Stimulated activated naive CD4-positive, alpha-beta T cell (primary cell): ENCODE measurements at places on chromosomes 12 and 14.

DNA sequence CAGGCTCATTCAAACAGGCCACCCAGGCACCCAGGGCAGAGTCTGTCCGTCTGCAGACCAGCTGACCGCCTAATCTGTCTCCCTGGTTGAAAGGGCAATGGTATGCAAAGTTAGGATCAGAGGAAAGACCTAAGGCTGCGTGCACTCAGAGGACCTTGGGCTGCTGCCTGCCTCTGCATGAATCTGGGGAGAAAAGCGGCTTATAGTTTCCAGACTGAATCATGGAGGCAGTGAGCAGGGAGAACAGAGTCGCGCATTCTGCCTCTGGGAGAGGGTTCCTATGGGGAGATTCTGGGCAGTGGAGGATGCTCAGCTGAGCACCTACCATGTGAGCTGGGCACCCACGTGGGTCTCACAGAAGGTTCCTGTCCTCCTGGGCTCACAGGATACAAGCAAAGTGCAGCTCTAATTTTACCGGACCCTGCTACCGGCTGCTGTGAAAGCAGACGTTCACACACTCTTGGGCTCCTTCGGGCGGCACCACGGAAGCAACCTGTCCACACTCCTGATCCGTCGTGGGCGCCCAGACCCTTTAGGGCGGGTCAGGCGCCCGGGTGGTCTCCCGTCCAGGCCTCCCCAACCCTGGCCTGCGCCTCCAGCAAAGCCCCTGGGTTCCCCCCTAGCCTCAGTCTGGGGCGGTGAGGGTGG, 772 bp downstream of the SCARB1 start:
- DNase-seq, result no peak

DNA sequence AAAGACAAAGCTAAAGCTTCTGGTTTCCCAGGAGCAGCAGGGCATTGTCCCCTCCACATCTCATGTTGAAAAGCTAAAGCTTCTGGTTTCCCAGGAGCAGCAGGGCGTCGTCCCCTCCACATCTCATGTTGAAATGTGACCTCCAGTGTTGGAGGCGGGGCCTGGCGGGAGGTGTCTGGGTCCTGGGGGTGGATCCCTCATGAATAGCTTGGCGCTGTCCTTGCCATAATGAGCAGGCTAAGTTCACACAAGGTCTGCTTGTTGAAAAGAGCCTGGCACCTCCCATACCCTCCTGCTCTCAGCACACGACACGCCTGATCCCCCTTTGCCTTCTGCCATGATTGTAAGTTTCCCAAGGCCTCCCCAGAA, 123.7 kb downstream of the PIWIL1 start:
- no peak for DNase-seq

GRCh38 chr12:80045594-80045993, 53.7 kb upstream of the OTOGL start:
- DNase-seq, result no peak

DNA sequence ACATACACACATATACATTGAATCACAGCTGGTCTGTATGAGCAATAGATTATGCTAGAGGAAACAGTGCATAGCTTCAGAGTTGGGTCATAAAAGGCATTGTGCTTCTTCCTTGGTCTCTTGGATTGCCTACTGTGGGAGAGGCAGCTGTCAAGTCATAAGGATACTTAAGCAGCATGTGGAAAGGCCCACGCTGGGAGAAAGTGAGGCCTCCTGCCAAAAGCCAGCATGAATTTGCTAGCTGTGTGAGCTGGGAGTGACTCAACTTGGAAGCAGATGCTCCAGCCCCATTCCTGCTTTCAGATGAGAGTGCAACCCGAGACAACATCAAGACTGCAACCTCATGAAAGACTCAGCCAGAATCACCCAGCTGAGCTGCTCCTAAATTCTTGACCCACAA, 311.9 kb upstream of the TBX3 start:
- DNase-seq, result no peak

GRCh38 chr12:54412348-54412747, 6.7 kb downstream of the ITGA5 start:
- DNase-seq, result no peak

- no peak for DNase-seq
These were observed 122.7 kb downstream of the DIP2B start for GRCh38 chr12:50627491-50627890.

GRCh38 chr14:90720336-90720735, 95.9 kb downstream of the TTC7B start:
- no peak for DNase-seq

DNA sequence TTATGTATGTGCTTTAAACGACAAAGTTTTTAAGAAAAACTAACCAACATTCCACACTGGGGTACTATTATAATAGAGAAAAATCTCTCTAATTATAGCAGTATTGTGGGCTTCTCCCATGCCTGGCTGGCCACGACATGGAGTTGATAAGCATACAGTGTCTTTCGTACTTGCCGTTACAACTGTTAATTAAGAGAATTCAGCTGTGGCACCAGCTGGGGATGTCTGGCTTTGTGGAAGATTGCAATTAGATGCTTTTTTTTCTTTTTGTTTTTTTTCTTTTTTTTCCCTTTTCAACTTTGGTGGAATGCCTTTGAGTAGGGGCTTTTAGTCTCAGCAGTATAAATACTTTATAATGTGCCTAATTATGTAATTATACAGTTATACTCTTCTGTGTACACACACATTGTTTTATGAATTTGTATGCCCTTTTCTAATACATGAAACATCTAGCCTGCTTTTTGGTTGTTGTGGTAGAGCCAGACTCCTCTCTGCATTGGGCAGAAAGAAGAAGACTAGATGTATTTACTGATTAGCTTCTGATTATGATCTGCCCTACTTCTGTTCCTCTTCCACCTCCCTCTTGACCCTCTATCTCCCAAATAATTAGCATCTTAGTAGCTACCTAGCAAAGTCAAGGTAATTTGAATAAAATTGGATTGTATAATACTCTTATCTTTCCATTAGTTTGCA, 76.4 kb downstream of the SUSD6 start:
- DNase-seq, result no peak

DNA sequence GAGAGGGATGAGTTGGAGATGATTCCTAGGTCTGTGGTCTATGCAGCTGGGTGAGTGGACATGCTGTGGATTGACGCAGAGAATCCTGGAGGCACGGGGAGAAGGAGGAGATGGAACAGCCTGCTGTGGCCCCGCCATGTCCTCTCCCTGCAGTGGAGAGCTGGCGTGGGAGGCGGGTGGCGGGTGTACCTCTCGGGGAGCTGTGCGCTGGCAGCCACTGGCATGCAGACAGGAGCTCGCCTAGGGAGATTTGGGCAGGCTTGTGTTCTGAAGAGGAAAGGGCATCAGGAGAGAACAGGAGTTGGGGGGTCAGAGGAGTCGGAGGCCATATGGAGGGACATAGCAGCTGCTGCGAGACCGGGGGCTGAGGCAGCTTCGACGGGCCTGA, 56.1 kb downstream of the TECPR2 start:
- DNase-seq, result no peak

GRCh38 chr12:31773867-31774266, 45.0 kb upstream of the AMN1 start:
- DNase-seq, result no peak

DNA sequence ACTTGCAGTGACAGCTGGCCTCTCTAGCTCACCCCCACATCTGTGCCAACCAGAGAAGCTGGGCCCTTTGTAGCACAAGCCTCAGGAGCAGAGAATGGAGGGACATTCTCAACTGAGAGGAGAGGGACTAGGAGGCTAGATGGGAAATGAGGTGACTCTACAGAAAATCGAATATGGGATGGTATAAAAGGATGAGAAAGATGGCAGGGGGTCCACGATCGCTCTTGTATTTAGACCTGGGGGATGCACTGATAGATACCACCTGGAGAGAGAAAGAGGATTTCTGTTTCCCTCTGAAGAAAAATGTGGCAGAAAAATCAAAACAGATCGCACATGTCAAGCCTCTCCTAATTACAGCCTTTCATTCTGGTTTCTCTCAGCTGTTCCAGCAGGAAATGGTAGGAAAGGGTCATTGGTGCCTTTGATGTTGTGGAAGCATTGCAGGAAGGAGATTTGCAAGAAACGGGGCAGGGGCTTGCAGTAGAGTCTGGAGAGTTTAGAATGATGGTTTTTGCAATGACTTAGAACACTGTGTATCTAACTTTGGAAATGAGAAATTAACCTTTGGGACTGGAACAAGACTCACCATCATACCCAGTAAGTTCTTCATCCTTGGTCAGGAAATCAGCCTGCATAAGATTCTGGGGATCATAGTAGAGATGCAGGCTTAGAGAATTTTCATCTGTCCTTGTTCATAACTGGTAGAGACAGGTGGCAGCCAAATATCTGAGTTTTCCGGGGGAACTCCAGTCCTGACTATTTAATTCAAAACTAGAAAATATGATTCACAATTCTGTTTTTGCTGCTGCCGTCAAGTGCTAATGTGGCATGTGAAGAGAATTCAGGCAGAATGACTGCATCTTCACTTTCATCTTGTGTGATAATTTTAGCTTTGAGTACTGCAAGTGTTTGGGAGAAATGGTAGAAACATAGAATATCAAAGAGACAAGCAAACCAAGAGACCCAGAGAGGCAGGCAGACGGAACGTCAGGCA, 98.8 kb downstream of the DAD1 start:
- DNase-seq, result no peak

- no peak for DNase-seq
These were observed 222.5 kb upstream of the CNTN1 start for GRCh38 chr12:40469736-40470135.

GRCh38 chr12:3086729-3087323, 9.6 kb downstream of the TSPAN9 start:
- DNase-seq, result no peak

DNA sequence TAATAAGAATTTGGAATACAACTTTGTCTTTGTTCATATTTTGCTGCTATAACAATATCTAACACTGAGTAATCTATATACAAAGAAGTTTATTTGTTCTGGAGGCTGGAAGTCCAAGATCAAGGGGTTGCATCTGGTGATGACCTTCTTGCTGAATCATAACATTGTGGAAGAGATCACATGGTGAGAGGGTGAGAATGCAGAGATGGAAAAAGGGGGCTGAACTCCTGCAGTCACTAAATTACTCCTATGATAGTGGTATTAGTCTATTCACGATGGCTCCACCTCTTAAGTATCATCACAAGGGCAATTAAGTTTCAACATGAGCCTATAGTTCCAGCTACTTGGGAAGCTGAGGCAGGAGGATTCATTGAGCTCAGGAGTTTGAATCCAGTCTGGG, 4.5 kb upstream of the AKAP6 start:
- DNase-seq, result no peak

GRCh38 chr14:84797326-84797725, 732.6 kb upstream of the FLRT2 start:
- DNase-seq, result no peak

DNA sequence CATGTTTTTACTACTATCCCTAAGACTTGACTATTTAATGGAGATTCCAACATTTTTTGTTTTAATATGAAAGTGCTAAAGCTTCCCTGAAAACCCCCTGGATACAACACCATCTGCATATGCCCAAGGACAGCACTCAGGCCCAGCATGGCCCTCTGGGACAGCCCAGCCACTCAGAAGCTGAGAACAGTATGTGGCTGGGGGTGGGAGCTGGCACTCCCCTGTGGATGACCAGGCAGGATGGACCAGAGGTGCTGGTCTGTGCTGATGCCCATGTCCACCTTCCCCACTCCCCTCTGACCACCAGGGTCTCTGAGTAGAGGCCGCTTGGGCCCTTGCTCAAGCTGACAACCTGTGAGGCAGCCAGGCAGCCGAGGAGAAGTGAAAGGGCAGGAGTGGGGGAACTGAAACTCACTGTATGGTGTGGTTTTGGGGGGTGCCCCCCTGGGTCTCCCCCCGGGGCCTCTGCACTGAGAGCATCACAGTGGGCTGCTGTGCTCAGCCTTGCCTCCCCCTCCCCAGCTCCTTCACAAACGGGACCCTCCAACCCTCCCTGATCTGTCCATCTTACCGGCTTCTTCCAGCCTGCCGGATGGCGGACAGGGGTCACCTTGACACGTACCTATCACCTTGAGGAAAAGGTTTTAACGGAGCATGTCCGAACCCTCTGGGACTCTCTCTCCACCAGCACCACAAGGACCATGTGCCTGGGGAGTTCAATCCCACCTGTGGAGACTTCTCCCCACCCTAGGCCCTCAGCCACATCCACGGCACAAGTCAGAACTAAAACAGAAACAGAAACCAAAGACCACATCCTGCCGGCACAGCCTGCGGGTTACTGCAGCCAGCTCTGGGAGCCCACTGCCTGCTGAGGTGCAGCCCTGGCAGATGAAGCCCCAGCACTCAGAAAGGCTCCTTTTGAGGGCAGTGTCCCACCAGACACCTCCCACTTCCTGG, at the start of gene TMEM229B:
TMEM229B (minus strand) TSS at position 785 of the 957 bp plus-strand sequence. CDS start 14,798 bp downstream, outside the sequence.
- DNase-seq, result peak; percentile 46
